ENCODE measurements at places on chromosomes 11 and 22.
A peak's percentile ranks its signal among the peaks of the same experiment; 100 is the strongest.

GRCh38 chr11:22633354-22633902 lies 7.8 kb upstream of the FANCF start:
- no peak for DNase-seq

GRCh38 chr22:41367680-41368542 lies 13.8 kb upstream of the TEF start:
- DNase-seq, result no peak

DNA sequence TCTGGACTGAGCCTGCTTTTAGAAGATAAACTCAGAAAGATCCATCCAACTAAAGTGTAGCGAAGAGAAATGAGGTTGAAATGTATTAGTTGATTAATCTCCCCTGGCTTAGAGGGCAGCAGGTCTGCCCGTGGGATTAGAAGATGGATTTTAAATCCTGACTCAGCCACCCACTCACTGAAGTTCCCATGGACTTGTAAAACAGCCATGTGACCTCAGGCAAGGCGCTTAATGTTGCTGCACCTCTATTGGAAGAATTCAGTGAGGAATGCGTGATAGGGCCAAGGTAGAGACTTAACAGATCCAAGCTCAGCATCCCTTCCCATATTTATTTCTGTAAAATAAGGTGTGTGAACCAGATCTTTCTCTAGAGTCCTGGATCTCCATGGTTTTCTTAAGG lies 45.1 kb upstream of the ELF5 start:
- no peak for DNase-seq

GRCh38 chr11:42778193-42778592 lies 533.6 kb upstream of the API5 start:
- peak; percentile 20 for DNase-seq

DNA sequence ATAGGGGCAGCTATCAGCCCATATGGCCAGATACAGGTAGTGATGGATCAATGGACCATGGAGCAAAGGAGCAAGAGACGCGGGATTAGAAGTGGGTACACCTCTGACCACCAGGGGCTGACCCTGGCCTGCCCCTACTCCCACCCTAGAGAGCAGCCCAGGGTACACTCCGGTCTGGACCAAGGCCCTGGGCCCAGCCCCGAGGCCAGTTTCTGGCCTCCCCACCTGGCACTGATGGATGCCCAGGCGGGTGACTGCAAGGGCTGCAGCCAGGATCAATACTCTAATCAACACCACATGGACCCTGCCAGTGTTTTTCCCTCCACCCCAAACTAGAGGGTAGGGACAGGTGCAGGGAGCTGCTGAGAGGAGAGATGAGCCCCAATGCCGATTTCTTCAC lies 74.1 kb upstream of the NECTIN1 start:
- DNase-seq, result no peak

DNA sequence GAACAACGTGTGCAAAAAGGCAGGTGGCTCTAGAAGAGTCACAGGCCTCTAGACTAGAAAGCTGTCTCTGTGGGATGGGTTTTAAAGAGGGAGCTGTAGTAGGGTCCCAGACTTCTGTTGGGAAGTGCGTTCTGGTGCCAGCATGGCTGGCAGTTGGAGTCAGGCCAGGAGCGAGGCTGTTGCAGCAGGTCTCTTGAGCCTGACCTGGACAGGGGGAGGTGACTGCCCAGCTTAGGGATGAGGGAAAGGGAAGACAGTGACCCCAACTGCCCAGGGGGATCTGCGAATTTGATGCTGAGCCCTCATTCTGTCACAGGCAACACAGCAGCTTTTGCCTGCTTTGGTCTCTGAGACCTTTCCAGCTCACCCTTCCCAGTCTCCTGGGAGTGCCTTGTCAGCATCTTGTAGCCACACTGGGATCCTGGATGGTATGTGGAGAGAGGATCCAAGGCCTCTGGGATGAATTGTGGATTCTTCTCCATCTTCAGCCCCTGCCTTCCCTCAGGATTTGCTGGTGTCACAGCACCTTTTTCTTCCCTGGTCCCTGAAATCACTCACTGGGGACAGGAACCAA lies 3.4 kb downstream of the TSKU start:
- no peak for DNase-seq

GRCh38 chr11:120613264-120614226 lies 102.0 kb downstream of the GRIK4 start:
- no peak for DNase-seq

- no peak for DNase-seq
Observed at GRCh38 chr22:50656122-50657070, 16.2 kb upstream of the SHANK3 start.

GRCh38 chr11:74443071-74443864 lies 24.1 kb downstream of the KCNE3 start:
- peak; percentile 40 for DNase-seq

DNA sequence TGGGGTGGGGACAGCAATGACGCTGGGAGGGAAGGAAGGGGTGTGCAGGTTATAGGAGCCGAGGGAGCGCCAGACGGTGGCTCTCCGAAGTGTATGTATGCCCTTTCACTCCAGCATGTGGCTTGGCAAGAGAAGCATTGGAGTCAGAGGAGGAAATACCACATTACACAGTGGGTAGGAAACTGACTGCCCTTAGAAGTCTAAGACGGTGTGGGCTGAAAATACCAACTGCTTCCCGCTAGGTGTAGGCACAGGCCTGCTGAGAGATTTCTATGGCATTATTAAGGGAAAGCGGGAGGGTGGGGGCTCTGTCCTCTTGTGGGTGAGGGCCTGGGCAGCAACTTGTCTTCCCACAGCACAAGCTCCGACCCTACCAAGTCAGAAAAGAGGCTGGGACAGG lies 44.7 kb downstream of the CACNG2 start:
- no peak for DNase-seq

GRCh38 chr11:67439321-67440228 lies 2.1 kb upstream of the PTPRCAP start:
- no peak for DNase-seq

- peak; percentile 65 for DNase-seq
Observed at GRCh38 chr11:117819096-117820040, 5.2 kb downstream of the FXYD2 start.

DNA sequence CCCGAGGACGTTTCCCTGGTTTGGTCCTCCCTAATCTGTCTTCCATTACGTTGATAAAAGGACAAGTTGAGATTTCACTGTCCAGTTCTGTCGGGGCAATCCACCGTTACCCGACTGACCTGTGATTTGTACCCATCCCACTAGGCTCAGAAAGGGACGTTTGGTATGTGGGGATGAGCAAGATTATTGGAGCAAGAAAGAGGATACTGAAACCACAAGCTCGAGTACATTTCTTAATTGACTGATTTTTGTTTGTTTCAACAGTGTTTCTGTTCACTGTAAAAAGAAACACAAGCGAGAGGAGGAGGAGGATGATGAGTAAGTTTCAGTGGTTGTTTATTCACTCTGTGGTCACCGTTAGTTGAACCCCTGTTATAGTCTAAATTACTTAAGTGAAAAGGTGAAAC lies 969 bp downstream of the CCDC117 start:
- DNase-seq, result peak; percentile 13

DNA sequence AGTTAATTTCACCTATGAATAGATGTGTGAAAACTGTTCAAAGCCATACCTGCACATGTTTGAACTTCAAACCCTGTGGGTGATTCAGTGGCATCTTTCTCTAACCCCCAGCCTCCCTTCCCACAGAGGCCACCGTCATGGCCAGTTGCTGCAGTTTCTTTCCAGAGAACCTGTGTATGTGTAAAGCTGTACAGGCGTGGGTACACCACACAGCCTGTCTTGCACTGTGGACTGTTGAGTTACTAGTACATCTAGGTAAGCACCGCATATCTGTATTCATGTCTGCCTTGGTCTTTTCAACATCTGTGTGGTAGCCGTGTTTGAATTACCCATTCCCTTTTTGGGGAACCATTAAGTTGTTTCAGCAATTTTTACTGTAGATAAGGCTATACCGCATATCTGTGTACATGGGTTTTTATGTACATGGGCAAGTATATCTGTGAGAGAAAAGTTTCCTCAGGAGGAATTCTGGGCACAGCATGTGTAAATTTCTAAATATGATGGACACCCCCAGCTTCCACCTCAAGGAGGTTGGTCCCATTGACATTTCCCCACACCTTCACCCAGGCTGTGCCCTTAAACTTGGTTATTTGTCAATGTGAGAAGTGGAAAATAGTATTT lies 13.9 kb downstream of the NEAT1 start:
- DNase-seq, result no peak

DNA sequence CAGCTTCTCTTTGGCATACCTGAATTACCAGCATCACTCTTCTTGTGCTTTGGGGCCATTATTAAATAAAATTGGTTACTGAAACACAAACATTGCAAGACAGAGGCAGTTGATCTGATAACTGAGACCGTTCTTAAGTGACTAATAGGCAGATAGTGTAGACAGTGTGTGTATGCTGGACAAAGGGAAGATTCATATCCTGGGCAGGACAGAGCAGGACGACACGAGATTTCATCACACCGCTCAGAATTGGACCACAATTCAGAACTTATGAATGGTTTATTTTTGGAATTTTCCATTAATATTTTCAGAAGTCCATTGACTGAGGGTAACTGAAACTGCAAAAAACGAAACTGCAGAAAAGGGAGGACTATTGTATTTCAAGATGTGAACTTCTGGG lies 68.6 kb downstream of the LDLRAD3 start:
- no peak for DNase-seq

DNA sequence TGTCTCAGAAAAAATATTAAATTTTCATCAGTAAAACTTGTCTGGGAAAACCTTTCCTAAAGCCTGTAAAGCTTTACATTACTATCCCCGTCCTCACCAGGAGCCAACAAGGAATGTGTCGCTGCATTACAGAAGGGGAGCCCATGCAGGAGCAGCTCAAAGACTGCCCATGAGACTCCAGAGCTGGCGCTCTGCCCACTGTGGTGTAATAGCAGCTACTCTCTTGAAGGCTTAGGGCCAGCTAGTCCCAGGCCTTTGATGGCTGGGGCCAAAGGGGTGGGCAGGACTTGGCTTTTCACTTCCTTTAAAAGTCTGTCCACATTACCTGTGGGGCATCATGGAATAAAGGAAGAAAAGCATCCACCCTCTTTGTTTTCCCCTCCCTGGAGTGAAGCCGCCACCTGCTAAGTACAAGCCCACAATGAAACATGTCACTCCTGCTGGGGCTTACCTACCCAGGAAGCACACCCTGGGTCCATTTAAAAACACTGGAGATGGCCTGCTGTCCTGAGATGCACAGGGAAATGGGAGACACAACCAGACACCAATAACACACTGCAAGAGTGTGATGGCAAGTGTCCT lies 150.7 kb downstream of the ADAMTS15 start:
- DNase-seq, result peak; percentile 38
